Frontal cortex (tissue), 4 donors: ENCODE measurements at places on chromosomes 3 and 15.

DNA sequence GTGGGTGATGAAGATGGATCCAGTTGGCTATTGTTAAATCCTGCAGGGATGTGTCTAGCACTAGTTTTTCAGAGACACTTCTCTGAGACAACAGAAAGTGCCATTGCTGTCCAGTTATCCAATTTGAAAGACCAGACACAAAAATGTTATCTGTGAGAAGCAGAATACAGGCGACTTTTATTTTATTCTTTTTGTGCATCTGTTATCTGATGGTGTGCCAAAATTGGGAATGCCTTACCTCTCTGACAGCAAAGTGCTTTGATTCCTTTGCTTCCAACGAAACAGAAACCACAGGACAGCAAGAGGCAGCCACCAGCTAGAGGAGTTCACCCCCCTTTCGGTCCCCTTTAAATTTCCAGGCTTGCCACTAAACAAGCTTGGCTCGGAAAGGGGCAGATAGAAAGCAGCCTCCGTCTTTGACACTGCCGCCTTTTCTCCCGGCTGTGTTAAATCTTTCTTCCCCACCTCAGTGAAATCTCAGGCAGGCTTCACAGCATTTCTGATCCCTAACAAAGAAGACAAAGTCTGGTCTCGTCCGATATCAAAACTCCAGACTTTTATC lies 17.7 kb upstream of the PRR20G start:
- DNase-seq: no peak

DNA sequence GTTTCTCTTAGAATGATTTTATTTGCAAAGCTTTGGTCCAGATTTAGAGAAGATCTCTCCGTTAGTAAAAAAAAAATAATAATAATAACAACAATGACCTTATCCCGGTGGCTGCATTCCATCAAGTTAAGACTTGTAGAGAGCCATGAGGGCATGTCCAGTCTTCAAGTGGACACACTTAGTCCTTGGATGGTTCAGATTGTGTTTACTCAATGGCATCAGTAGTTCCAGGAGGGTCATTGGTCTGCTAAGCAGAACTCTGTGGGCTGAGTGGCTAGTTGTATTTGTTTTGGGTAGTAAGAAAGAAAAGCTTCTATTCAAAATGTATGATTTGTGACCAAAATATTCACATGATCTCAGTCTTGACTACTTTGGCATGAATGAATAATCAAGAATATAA lies 116.3 kb upstream of the UBE2E2 start:
- no peak for DNase-seq

GRCh38 chr3:71388535-71389120 lies 194.9 kb downstream of the FOXP1 start:
- no peak for DNase-seq

GRCh38 chr3:156964577-156964976 lies 138.4 kb downstream of the LEKR1 start:
- DNase-seq: no peak

GRCh38 chr3:64696896-64697295 lies 9.1 kb upstream of the ADAMTS9 start:
- DNase-seq: no peak

- DNase-seq: no peak
Observed at GRCh38 chr3:8777201-8777977, 8.0 kb upstream of the OXTR start.

DNA sequence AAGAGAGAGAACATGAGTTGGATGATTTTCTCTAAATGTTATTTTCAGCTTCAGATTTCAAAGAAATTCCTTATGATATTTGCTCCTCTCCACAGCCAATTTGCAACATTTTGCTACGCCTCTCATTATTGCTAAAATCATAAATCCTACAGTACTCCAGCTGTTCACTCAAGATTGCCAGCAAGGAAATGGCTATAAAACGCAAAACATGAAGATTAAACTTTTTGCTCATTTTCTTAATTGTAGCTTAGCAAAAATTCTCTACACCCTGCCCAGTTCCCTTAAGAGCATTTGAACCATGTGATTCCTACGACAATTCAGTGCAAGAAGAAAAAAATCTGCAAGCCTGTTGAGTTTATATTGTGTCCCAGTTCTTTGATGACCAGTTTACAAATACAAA lies 6.8 kb downstream of the CHRNA3 start:
- DNase-seq: no peak

GRCh38 chr3:2823031-2823430 lies 287.1 kb downstream of the IL5RA start:
- DNase-seq: no peak

- DNase-seq: no peak
Observed at GRCh38 chr3:70583682-70584081, 271.2 kb upstream of the MDFIC2 start.

GRCh38 chr15:67359431-67360079 lies 105.0 kb downstream of the IQCH start:
- no peak for DNase-seq

GRCh38 chr3:29822071-29822470 lies 541.2 kb downstream of the RBMS3 start:
- no peak for DNase-seq

DNA sequence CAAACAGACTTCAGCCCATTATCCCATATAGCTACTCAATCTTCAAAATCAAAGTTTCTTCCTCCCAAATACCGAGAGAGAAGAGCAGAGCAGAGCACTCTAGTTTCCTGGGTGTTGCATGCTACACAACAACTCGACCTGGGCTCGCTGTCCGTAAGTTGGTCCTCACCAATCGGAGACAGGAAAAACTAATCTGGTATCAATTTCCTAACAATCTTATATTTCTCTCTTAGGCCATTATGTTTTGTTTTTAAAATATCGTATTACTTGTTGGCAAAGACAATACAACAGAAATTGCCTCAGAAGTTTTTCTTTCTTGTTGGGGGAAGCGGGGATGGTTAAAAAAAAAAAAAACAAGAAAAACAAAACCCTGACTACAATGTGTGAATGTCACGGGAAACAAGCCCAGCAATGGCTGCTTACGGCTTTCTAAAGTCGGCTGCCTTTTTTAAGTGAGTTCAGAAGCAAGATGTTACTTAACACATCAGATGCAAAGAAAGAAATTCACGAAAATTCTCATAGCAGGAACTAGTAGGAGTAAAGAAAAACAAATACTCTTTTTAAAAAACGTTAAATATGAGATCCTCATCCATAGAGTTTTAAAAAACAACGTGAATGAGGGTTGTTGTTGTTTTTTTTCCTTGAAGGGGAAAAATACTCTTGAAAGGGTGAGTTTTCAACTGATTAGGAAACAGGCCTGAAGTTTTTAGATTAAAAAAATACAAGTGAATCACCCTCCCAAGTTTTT lies 1.9 kb downstream of the VGLL4 start:
- DNase-seq: no peak

DNA sequence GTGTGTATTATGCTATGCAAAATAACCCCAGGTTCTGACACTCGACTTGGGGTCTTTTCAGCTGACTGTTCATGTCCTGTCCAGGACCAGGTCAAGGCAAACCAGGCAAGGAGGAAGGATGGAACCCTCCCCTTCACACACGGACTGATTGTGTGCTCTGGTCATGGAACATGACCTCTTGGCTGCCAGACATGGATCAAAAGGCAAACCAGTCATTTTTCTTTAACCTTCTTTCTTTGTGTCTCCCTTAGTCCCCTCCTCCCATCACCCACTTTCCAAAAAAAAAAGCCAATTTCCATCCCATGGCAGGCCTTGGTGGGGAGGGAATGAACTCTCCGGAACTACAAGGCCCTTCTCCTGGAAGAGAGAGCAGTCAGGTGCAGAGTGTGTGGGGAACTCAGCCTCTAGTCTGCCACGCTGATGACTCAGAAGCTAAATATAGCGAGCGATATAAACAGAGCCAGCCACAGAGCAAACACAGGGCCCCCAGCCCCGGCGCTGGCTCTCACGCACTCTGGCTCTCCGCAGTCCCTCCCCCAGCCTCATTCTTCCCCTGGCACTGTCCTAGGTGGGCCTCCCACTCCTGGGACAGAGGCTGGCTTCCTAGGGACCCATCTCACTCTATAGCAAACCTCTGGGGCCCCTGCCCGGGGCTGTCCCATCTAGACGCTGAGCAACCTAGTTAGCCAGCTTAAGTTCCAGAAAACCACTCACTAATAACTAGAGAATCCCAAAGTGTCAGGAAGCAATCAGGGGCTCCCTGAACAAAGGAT lies 10.0 kb downstream of the BMF start:
- no peak for DNase-seq

DNA sequence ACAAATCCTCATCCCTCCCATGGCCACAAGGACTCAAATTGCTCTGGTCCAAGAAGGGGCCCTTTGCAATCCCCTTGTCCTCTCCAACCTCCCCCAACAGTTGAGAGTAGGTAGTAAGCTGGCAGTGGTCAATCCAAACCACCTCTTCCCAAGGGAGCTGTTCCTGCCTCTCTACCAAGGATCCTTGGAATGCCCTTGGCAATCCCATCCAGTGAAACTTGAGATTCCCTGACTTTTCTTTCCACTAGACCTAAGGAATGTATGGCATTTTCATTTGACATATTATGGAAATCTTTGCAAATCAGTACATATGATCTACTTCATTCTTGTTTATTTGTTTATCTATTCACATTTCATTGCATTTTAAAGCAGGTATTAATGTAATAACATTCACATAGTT lies 4.8 kb upstream of the RBP2 start:
- DNase-seq: no peak

DNA sequence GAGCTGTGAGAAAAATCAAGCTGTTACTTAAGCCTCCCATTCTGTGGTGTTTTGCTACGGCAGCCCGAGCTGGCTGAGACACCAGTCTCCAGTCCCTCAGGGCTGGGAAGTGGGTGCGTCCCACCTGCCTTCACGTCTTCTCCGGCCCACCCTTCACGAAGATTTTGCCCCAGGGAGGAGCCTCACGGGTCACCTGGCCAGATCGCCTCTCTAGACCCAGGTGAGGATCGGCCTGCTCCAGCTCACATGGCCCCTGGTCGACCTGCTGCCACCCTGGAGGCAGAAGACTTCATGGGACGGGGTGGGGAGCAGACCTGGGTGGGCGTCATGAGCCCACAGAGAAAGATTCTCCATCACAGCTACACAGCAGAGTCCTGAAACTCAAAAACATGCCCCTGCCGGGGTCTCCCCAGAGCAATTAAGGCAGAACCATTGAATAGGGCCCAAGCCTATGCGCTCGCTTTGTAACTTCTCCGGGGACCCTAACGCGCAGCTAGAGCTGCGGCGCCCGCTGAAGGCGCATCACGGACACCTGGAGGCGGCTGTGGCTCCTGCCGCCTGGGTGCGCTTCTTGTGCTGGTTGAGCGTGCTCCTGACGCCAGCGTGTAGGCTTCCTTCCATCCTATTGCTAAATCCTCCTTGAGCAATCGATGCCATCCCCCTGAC lies 92.6 kb upstream of the ALDH1A3 start:
- DNase-seq: no peak

- DNase-seq: peak; percentile 38
Observed at GRCh38 chr3:111998636-111999483, at the start of gene TAGLN3. TAGLN3 (plus strand) TSS chr3:111998922; CDS start chr3:111999423, 501 bp downstream.

- no peak for DNase-seq
Observed at GRCh38 chr3:23877329-23877980, 39.3 kb downstream of the NKIRAS1 start.

DNA sequence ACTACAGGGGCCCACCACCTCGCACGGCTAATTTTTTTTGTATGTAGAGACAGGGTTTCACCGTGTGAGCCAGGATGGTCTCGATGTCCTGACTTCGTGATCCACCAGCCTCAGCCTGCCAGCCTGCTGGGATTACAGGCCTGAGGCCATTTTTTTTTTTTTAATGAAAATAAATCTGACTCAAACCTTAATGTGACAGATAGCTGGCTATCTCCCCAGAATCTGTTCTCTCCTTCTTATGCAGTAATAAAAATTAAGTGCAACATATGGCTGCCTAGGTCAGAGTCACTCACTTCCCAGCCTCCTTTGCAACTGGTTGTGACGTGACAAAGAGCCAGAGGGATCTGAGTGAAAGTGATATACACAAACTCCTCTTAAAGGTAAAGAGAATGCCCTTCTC lies 53.0 kb downstream of the ZNF148 start:
- DNase-seq: no peak

DNA sequence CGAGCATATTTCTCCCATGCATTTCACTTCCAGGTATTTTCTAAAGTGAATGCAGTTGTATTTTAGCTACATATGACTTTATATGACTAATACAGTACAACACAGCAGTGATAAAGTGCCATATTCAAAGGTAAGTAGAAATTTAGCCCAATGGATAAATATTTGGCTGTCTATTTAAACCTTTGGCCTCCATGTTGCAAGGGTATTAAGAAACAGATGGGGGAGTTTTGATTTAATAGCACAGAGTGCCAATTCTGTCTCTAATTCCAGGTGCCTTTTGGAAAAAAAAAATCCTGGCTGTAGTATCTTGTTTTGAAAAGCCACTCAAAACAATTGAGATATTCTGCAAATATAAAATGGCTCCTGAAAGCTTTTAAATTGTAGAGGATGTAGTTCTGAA lies 44.9 kb upstream of the SGO1 start:
- no peak for DNase-seq

- DNase-seq: no peak
Observed at GRCh38 chr3:32705232-32705631, 20.2 kb downstream of the CNOT10 start.

DNA sequence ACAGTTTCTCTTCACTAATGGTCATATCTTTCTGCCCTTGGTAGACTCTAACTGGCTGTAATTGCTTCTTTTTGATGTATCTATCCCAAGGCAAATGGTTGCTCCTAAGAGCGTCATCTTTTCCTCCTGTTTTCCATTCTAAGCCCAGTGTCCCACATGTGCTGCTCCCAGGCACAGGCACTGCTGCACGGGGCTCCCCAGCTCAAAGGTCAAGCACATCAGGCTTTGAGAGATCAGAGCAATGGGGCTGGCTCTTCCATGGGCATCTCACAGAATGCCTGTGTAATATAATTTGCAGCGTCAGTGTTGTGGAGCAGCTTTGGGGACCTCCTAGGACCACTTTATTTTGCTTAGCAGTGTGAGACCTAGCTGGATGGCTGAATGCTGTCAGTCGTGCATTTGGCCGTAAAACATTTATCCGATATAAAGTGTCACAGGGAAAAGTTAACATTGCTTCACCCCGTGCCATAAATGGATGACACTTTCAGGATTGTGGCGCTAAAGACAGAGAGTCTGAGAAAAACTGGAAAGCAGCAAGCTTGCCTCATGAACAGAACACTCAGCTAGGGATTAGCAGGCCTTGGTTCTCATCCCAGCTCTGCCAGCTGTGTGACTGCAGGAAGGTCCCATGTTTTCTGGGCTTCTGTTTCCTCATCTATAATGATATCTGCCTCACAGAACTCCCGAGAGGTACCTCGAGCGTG lies 277.5 kb upstream of the TBL1XR1 start:
- no peak for DNase-seq

GRCh38 chr3:81503026-81503425 lies 258.4 kb downstream of the GBE1 start:
- no peak for DNase-seq

DNA sequence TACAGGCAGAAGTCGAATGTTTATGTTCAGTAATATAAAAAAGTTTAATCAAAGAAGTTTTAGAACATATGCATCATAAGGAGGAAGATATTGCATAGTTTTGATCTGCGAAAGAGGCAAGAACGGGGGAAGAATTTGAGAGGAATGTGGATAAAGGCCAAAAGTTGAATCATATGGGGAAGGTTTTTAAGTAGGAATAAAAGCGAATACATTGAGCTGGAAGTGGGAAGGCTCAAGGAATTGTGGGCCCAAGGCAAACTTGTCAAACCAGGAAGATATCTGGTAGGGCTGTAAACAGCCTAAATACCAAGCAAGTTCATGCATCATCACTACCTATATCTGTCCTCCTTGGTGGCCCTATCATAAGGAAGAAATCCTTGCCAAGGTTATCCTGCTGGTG lies 186.9 kb downstream of the MAGI1 start:
- DNase-seq: no peak
